ENCODE measurements at places on chromosomes 3 and 15.

DNA sequence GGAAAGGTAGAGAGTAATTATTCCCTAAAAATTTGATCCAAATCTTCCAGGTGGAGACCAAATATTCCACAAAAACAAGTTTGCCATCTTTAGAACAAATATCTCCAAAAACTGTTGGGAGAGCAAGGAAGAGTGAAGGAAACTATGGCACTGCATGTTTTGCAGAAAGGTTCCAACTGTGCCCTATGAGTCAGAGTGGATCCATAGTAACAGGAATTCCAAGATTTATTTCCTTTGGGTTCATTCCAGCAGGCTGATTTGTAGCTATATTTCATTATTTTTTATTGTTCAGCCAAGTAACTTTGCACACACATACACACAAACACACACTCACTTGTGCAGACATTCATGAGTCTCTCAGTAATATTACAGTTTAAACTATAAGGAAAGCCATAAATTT lies 459.7 kb upstream of the EPHA6 start:
- DNase-seq = peak; percentile 20

DNA sequence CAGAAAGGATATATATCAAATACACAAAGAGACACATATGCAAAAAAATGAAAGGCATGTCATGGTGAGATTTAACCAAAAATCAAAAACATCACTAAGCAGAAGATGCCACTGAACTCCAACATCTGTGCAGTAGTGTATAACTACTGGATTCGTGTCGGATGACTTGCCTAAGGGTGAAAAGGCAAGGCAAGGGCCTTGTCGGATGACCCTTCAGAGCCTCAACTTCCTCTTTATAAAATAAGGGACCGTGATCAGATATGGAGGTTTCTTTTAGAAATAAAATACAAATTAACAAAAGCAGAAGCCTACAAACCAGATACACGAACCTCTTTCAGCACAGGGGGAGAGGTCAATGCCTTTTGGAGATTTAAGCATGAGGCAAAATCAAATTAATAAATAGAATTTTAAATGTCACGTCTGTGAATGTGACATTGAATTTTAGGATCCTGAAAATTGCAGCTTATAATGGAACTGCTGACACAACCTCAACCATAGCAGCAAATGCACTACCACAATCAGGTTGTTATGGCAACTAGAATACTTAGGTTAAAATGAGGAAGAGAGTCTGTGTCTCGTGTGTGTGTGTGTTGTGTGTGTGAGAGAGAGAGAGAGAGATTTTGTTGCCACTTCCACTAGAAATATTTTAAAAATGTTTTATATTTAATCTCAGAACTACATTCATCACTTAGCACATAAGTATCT lies 8.3 kb upstream of the CHRM5 start:
- DNase-seq = no peak

- peak; percentile 31 for DNase-seq
Measured at GRCh38 chr3:156681002-156681401, 6.6 kb downstream of the TIPARP start.

DNA sequence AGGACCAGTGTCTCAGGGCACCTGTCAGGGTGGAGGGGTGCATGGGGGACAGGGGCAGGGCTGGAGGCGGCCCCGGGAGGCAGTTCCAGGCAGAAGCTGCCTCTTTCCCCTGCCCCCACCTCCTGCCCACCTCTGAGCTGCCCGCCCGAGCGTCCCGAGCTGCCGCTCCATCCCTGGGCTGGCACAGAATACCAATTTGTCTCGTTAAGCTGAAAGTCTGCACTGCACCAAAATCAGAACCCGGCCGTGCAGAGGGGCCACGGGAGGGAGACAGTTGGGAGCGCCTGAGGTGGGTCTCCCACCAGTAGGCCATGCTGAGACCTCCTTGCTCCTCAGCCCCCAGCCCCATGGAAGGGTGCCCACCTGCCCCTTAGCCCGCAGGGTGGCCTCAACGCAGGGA lies 1.3 kb upstream of the ATP2B2 start:
- DNase-seq = no peak

DNA sequence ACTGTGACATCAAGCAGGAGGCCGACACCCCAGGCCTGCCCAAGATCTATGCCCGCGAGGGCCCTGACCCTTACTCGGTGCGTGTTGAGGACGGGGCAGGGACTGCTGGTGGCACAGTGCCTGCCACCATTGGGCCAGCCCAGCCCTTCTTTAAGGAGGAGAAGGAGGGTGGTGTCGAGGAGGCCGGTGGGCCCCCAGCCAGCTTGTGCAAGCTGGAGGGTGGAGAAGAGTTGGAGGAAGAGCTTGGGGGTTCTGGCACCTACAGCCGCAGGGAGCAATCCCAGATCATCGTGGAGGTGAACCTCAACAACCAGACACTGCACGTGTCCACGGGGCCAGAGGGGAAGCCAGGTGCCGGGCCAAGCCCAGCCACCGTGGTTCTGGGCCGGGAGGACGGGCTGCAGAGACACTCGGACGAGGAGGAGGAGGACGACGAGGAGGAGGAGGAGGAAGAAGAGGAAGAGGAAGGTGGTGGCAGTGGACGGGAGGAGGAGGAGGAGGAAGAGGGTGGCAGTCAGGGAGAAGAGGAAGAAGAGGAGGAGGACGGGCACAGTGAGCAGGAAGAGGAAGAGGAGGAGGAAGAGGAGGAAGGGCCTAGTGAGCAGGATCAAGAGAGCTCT lies 5.4 kb downstream of the ZBTB47 start:
- no peak for DNase-seq

DNA sequence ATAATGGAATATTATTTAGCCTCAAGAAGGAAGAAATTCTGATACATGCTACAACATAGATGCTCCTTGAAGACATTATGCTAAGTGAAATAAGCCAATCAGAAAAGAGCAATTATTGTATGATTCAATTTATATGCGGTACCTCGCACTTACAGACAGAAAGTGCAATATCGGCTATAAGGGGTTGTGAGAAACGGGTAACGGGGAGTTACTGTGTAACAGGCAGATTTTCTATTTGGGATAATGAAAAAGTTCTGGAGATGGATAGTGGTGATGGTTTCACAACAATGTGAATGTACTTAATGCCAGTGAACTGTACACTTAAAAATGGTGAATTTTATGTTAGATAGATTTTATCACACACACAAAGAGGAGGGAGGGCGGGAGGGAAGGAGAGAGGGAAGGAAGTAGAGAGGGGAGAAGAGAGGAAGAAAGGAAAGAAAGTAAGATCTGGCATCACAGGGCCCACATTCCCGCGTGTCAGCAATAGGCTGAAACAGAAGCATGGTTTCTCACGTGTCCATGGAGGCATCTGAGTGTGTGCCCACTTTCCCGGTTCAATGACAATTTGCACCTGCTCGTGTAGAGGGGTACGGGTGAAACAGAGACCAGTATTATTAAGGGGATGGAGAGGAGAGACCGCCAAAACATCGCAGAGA lies 700 bp upstream of the BLM start:
- DNase-seq = peak; percentile 2

GRCh38 chr3:188830893-188831292 lies 340.9 kb upstream of the TPRG1 start:
- no peak for DNase-seq

DNA sequence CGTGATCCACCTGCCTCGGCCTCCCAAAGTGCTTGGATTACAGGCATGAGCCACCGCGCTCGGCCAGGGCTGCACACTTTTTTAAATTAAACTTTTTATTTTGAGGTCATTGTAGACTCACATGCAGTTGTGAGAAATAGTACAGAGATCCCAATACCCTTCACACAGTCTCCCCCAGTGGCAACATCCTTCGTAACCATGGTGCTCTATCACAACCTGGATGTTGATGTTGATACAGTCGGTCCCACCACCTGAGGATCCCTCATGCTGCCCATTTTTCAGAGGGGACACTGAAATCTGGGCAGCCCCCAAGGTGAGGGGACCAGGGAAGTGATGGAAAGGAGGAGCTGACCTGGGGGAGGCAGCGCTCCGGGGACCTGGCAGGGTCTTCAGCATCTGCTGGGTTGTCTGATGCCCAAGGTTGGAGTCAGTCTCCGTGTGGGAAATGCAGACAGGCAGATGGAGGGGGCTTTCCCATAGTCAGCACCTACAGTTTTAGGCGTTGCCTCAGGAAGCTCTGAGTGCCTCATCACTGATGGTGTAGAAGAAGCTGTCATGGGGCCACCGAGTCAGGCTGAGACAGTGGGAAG lies 17.1 kb downstream of the FAH start:
- DNase-seq = no peak

Measured in HS-5 (cell line).